ENCODE measurements at places on chromosomes 1 and 21.
A peak's percentile ranks its signal among the peaks of the same experiment; 100 is the strongest.

- DNase-seq: peak; percentile 56
Measured at GRCh38 chr1:8020032-8020431, 6.1 kb downstream of the ERRFI1 start.

DNA sequence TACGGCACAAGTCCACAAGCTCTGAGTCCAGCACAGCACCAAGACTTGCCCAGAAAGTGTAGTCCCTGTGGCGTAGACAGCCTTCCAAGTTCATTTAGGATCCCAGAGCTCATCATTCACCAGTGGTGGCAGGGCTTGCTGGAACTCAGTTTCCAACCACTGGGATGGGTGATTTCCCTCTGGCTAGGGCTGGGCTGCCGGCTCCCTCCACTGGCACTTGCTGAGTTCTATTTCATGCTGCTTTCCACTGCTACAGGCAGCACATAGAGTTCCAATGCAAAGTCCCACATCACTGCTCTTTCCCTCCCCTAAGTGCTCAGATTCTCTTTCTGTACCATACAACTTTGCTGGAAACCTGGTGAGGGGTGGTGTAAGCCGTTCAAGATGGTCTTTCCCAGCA lies 510.3 kb upstream of the TMPRSS15 start:
- no peak for DNase-seq

DNA sequence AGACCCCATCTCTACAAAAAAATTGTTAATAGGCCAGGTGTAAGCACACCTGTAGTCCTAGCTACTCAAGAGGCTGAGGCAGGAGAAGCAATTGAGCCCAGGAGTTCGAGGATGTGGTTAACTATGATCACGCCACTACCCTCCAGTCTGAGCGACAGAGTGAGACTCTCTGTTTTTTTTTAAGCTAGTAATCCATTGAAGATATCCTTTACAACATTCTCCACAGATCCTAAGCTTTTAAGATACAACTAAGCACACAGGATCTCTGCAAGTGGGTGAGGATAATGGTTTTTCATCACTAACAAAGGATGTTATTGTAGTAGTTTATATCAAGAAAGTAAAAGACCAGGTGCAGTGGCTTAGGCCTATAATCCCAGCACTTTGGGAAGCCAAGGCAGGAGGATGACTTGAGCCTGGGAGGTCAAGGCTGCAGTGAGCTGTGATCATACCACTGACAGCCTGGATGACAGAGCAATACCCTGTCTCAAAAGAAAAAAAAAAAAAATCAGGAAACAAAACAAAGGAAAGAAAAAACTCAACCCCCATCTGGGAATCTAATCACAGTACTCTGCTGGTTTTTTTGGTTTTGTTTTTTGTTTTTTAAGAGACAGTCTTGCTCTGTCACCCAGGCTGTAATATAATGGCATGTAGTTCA lies 166.1 kb downstream of the RERE start:
- DNase-seq: no peak

DNA sequence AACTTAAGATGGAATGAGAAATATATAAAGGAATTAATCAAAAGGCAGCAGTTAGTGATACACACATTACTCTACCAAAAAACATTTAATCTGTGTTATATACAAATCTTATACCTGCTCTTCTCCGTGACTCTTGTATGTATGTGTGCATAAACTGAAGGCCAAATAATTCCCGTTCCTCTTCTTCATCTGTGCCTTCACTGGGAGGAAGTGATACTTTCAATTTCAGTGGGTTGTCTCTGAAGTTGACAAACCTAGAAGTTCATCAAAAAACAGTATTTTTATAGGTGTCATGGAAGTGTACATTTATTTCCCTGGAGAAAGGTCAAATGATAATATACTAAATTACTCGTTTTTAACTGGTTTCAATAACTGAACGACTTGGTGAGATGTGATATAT lies 19.3 kb downstream of the TRMT13 start:
- no peak for DNase-seq

- DNase-seq: no peak
Measured at GRCh38 chr1:78143152-78143551, 97.4 kb downstream of the GIPC2 start.

DNA sequence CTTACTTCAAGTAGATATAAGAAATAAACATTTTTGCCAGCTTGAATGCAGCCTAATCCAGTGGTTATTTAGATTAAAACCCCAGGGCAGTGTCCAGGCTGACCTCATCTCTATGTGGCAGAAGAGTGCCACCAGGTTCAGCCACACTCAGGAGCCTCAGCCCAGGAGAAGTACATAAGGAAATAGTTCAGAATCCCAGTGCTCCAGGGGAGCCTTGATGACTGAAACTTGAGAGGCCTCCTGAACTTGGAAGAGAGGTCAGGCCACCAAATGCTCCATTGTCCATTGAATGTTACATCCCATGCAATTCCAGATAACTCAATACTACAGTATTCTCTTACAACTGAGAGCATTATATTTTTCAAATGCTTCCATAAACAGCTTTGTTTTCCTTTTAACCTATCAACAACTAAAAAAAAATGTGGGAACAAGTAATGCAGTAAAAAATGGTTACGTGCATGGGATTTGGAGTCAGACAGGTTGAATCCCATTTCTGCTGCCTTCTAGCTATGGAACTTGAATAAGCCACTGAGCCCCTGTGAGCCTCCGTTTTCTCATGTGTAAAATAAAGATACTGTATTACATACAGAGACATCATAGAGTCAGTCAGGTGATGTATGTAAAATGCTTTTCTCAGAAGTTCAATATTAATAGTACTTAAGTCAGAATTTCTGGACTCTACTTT lies 248.0 kb downstream of the PLPP3 start:
- DNase-seq: no peak

GRCh38 chr1:228316589-228317387 lies 89.8 kb downstream of the TRIM11 start:
- no peak for DNase-seq

DNA sequence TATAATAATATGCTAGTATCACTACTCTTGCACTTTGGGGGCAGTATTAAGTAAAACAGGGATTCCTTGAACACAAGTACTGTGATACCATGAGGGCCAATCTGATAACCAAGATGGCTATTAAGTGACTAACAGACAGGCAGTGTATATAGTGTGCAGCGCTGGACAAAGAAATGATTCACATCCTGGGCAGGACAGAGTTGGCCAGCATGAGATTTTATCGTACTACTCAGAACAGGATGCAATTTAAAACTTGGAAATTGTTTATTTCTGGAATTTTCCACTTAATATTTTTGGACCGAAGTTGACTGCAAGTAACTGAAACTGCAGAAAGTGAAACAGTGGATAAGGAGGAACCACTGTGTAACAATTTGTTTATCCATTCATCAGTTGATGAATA lies 74.6 kb downstream of the DNTTIP2 start:
- no peak for DNase-seq

DNA sequence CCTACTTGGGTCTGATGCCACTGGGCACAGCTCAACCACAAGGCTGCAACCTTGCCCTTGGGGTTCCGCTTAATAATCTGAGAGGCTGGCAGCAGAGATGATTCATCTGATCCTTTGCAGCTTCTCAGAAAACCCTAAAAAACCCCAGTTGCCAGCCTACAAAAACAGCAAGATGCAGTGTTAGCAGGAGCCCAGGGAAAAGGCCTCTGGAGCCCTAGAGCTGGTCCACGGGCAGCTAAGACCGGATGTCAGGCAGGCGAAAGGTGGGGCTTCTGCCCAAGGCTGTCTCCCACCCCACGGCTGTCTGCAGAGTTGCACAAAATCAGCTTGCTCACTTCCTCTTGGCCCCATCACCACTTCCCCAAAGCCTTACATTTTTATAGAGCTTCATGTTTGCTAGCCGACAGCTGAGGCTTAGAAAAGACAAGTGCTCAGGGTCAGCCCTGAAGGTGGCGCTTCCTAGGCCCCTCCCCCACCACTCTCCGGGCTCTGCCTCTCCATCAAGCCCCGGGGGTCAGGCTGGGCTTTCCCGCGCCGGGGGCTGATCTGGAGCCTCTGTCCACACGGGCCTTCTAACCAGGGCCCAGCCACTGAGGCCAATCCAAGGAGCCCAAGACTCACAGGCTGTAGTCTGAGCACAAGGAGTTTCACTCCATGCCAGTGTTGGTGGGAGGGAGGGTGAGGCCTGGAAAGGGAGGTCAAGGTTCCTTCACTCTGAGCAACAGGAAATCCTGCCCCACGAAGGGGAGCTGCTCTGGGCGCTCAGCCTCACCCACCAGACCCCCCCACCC lies 4.2 kb upstream of the ADORA3 start:
- peak; percentile 74 for DNase-seq

DNA sequence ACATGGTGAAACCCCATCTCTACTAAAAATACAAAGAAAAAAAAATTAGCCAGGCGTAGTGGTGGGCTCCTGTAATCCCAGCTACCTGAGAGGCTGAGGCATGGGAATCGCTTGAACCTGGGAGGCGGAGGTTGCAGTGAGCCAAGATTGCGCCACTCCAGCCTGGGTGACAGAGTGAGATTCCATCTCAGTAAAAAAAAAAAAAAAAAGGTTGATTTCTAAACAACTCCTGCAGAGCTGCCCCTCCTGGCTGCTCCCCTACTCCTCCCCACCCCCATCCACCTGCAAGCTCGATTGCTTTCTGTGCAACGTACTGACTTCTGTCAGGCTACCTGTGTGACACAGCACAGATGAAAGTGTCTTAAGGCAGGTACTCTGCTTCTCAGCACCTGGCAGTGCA lies 13.3 kb downstream of the ETV3L start:
- DNase-seq: no peak

DNA sequence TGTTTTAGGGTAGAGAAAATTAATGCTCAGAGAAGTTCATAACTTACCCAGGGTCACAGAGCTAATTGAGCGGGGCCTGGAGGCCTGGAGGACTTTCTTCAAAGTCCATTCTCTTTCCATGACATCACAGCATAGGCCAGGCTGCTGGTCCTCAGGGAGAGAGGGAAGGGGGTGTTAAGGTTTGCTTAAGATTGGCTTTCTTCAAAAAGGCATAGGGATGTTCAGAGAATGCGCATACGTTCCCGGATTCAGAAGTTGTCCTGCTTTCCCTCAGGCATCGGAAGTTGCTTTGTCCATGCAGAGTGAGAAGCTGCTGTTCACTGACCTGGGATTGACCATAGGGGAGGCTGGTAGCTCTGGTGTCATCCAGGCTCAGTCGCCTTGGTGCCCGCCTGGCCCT lies 25.0 kb downstream of the RASSF5 start:
- no peak for DNase-seq

GRCh38 chr1:7562729-7563605 lies 208.1 kb upstream of the VAMP3 start:
- no peak for DNase-seq

DNA sequence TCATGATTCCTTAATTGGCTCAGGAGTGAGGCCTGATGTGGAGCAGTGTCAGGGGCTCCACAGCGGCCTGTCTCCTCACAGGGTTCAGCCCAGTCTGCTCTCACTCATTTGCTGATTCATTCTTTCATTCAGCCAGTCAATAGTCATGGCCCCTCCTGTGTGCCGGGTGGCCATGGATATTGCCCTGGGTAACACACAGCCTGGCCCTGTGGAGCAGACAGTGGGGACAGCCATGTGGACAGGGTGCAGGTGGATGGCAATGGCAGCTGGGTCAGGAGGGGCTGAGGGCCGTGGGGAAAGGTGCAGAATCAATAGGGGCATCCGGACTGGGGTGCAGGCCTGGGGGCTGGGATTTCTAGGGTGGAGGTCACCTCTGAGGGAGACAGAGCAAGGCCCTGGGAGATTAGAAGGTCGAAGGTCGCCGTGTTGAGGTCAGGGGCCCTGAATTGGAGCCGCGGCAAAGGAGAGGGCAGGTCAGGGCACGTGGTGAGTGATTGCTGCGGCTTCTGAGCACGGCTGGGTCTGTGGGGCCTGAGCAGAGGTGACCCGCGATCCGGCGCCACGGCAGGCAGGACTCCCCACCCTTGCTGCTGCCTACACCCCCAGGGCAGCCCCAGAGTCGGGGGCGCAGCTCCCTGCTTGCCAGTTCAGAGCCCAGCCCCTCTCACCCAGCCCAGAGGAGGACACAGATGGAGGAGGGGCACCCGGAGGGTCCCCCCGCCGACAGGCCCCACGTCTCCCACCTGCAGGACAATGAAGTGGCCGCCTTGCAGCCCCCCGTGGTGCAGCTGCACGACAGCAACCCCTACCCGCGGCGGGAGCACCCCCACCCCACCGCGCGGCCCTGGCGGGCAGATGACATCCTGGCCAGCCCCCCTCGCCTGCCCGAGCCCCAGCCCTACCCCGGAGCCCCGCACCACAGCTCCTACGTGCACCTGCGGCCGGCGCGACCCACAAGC lies 33.4 kb downstream of the SLC19A1 start:
- DNase-seq: no peak

- DNase-seq: peak; percentile 87
Measured at GRCh38 chr1:119870917-119871596, 25.3 kb downstream of the ADAM30 start.

GRCh38 chr21:32921632-32922230 lies 104.0 kb upstream of the OLIG2 start:
- peak; percentile 23 for DNase-seq

- no peak for DNase-seq
Measured at GRCh38 chr1:159554696-159555095, 18.9 kb upstream of the OR10J5 start.

- DNase-seq: no peak
Measured at GRCh38 chr1:180743868-180744267, 112.0 kb downstream of the XPR1 start.

DNA sequence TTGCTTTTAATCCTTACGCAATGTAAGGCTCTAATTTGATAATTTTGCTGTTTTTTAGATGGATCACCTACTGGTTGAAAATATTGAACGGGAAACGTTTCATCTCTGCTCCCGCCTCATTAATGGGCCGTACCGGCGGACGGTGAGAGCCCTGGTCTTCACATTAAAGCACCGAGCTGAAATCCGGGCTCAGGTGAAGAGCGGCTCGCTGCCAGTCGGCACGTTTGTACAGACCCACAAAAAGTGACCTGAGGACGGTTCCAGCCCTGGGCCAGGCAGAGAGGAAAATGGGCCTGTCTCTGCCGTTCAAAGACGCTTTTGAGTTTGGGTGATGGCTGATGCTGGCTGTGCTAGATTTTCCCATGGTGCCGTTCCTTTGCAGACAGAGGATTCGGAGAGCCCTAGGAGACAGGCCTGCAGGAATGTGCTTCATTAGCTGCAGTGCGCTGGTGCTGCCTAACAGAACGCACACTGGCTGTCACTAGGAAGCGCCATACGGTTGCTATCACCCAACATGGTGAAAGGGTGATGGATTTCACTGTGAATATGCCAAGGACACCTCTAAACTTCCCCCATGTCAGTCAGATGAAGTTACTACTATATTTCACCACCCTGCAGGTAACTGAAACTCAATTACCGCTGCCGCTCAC lies 42.9 kb downstream of the TCEANC2 start:
- DNase-seq: no peak

- peak; percentile 17 for DNase-seq
Measured at GRCh38 chr1:162151900-162152829, 82.7 kb downstream of the NOS1AP start.

- no peak for DNase-seq
Measured at GRCh38 chr1:237769916-237770315, 120.8 kb downstream of the ZP4 start.

- no peak for DNase-seq
Measured at GRCh38 chr1:4137621-4138415, 237.7 kb upstream of the C1orf174 start.

Data from Caco-2 (cell line).